ENCODE measurements at places on chromosomes 2 and 18. TPM values are rescaled to one million over a fixed set of nuclear protein-coding genes. Genes with fewer than 3 reads are reported as not detected.

Gene ACMSD
- not detected for total RNA-seq

Gene OSBPL6
- total RNA-seq = 6.1 TPM

Gene KATNAL2
- total RNA-seq = 2.2 TPM

Gene GALR1
- not detected for total RNA-seq

Gene ATF2
- 18.0 TPM for total RNA-seq

Gene REEP1
- 1.8 TPM for total RNA-seq

Gene PTGR3
- 25.2 TPM for total RNA-seq

Gene ARHGEF33
- 0.38 TPM for total RNA-seq
